Stimulated activated CD8-positive, alpha-beta memory T cell treated with anti-CD3 and anti-CD28 coated beads, Interleukin-4, amount 100 ng/mL, for 48 hours (primary cell): ENCODE measurements at places on chromosomes 7 and 10.
A peak's percentile ranks its signal among the peaks of the same experiment; 100 is the strongest.

- DNase-seq = no peak
Observed at GRCh38 chr10:49552277-49552676, 13.4 kb upstream of the ERCC6 start.

DNA sequence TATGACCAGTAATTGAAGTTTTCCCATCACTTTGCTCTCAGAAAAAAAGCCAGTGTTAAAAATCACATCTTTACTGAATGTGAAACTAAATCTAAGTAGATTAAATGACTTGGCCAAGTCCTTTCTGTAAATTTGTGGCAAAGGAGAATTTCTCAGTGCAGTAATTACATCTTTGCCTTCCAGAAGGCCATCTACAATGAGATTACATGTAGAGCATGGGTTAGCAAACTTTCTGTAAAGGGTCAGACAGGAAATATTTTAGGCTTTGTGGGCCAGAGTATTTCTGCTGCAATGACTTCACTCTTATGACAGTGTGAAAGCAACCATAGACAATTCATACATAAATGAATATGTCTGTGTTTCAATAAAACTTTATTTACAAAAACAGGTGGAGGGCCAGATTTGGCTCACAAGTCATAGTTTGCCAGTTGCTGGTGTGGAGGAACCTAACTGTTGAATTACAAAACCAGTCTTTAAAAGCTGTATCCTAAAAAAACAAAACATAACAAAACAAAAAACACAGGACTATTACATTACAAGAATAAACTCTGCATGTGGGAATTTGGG lies 191.0 kb downstream of the TAX1BP1 start:
- no peak for DNase-seq

GRCh38 chr7:38147005-38147404 lies 31.0 kb upstream of the STARD3NL start:
- no peak for DNase-seq

GRCh38 chr7:102875700-102876295 lies 37.0 kb upstream of the LRRC17 start:
- DNase-seq = peak; percentile 38

DNA sequence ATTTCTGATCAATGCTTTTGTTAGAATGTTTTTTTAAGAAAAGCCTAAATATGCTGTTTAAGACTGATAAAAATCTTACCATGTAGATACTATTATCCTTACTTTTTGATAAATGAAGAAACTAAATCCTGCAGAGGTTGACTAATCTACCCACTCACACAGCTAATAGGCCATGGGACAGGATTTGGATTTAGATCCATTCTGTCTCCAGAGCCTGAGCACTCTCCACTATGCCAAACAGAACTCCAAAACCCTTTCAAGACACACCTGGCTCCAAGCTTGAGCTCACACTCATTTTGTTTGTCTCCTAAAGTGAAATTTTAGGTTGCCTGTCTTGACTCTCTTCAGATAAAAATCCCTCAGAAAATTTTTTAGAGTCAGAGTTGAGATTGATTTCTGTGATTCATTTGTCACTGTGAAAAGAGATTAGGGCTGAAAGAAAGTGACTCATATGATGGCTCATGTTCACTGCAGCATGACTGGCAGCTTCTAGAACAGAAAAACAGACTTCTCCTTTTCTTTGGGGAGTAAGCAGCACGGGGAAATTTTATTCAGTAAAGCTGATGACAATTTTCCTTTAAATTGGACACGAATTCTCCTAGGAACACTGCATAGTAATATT lies 132.3 kb upstream of the POT1 start:
- DNase-seq = no peak

GRCh38 chr7:12211711-12212485 lies 804 bp downstream of the TMEM106B start:
- DNase-seq = no peak

DNA sequence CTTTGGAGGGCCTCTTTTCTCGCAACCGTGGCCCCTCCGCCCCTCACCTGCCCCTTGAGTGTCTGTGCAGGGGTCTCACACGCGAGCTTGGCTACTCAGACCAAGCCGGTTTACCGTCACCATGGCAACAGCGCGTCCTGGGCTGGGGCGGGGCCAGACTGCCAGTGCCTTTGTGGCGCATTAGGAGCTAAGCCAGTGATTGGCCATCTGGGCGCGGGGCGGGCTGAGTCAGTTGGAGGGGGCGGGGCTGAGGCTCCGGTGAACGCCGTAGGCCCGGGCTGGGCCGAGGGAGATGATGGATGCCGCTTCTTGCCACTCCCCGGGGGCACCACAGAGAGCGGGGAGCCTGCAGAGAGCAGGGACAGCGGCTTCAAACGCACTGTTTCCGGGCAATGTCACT lies 48.7 kb upstream of the FXYD4 start:
- peak; percentile 92 for DNase-seq

GRCh38 chr7:2698581-2699288 lies 10.7 kb downstream of the AMZ1 start:
- DNase-seq = peak; percentile 74

DNA sequence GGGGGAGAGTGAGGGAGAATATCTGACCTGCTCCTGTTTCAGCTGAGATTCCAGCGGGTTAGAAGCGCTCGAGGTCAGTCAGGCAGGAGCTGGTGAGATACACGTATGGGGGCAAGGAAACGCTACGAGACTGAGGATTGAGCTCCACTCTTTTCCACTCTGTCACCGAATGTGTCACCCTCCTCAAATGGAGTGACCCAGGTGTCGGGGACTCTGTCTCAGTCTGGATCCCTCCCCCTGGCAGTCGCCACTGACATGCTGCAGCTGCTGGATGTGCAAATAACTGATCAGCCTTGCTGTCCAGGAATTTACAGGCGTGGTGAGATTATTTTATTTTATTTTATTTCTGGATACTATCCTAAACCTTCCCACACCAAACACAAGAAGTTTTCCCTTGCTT lies 100.9 kb upstream of the DPP6 start:
- DNase-seq = no peak

DNA sequence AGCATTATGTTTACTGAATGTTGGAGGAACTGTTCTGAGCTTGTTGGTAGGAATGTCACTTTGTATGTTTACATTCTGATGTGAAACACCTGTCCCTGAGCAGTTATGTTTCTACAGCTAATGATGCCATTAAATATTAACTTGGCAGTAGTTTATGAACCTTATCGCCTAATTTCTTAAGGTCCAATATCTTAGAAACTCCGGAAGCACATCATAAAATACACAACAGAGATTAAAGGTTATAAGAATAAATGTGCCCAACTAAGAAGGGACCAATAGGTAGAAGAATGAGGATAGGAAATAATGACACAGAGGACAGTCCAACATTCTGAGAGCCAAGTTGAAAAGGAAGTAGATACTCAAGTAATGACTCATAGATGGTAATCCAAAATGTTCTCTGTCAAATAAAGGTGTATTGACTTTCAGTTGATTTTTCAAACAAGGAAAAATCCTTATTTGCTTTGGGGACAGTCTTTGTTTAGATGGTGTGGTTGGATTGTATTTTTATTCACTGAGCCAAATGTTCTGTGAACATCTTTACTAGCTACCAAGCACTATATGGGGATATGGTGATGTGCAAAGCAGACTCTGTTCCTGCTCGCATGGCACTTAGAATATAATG lies 31.9 kb downstream of the LCOR start:
- DNase-seq = no peak

DNA sequence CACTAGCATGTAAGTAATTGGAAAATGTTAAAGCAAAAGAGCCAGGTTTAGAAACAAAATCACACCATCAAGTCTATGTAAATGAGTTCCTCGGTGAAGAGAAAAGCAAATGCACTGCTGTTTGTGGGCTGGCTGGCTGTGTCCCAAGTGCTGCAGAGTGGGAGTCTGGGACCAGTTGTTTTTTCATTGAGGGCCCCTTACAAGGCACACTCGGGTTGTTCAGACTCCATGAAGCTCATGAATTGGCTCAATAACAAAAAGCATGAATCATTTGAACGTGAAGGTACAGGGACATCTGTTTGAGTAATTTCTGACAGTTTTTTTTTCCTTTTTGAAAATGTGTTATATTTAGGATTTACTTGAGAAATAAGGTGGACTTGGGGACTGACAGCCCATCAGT lies 28.0 kb downstream of the GRK5 start:
- DNase-seq = no peak

DNA sequence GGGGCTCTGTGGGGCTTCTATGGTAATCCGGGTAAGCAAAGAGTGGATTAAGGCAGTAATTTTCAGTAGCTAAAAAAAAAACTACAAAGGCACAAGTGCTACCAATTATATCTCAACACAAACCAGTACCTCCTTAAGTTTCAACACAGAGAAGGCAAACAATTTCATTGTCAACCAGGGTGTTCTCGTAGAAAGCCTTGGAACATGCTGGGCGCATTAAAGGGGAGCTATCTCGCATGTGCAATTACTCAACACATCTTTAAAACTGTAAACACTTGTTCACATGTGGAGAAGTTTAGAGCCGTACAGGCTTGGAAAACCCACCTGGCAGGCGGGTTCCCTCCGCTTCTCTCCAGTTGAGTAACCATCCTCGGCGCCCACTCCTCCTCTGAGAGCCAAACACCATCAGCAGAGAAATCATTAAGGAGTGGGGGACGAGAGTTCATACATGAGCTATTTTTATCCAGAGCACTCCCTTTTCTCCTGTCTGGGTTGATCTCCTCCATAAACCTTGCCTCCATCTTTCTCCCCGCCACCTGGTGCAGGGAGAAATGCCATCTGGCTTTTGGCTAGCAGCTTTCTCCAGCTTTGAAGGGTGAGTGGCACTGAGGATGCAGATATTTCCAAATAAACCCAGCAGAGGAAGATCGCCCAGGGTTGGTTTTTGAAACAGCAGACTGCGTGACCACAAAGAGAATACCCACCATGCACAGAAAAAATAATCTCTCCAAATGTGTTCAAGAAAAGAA lies 287.1 kb downstream of the WDR11 start:
- no peak for DNase-seq

GRCh38 chr7:7673240-7673550 lies 32.6 kb downstream of the UMAD1 start:
- no peak for DNase-seq

GRCh38 chr7:20287317-20287716 lies 43.4 kb upstream of the ITGB8 start:
- no peak for DNase-seq

DNA sequence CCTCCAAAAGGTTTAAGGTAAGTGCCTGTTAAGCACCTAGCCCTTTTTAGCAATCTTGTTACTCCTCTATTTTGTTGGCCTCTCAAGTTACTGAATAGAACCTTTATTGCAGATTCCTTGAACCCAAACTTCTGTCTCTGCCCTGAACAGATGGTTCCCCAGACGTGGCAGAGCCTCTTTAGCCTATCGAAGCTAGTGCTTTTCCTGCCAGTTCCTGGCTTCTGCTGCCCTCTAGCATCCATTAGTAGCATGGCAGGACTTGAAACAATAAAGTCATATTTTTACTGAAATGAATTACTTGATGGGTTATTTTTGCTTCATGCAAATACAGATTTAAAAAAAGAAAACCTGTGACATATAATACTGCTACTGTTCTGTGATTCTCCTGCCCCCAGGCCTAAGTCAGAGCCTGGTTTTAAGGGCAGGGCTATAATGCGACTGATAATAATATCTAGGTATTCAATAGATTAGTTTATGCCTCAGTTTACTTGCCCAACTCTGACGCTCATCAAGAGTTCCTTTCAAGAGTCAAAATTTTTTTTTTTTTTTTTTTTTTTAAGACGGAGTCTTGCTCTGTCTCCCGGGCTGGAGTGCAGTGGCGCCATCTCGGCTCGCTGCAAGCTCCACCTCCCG lies 84.3 kb upstream of the PHF14 start:
- peak; percentile 47 for DNase-seq

DNA sequence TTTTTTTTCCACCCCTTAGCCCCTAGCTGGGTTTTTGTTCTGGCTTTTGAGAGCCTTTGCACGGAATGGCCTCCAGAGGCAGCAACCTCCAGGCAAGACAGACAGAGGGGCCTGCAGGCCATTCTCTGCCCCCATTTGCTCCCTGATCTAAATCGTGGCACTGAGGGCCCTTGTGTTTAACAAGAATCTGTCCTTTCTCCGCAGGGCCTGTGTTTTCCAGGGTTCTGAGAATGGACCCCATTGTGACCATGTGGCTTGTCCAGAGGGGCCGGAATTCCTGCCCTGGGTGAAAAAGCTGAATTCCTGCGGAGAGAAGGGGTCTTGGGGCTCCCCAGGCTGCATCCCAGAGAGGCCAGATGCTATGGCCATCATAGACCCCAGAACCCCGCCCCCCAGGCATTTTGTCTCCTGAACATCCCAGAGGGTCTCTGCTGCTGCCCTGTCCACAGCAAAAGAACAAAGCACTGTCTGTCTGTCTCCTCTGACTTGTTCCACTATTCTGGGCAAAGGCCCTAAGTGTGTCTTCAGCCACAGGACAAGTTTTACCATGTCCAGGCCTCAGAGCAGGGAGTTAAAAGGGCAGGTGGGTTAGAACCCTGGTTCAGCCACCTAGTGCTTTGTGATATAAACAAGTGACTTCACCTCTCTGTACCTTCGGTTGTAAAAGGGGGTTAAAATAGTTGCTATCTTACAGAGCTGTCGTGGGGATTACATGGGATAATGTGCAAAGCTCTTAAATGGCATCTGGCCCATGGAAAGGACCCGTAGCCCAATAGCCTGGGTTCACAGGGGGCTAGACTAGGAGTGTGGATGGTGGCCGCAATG lies 155.6 kb downstream of the SH3PXD2A start:
- DNase-seq = no peak

GRCh38 chr10:15879058-15879457 lies 18.8 kb upstream of the MINDY3 start:
- no peak for DNase-seq

GRCh38 chr10:78148961-78149612 lies 115.4 kb downstream of the RPS24 start:
- DNase-seq = no peak

GRCh38 chr7:44750424-44750823 lies 1.8 kb downstream of the ZMIZ2 start:
- DNase-seq = no peak

- DNase-seq = peak; percentile 28
Observed at GRCh38 chr10:35607475-35608327, 2.6 kb downstream of the GJD4 start.

- no peak for DNase-seq
Observed at GRCh38 chr10:46053534-46054434, 7.7 kb upstream of the MSMB start.

GRCh38 chr7:13770305-13770704 lies 219.2 kb downstream of the ETV1 start:
- DNase-seq = no peak

GRCh38 chr10:102596506-102596971 lies 47.7 kb upstream of the TRIM8 start:
- DNase-seq = peak; percentile 39

DNA sequence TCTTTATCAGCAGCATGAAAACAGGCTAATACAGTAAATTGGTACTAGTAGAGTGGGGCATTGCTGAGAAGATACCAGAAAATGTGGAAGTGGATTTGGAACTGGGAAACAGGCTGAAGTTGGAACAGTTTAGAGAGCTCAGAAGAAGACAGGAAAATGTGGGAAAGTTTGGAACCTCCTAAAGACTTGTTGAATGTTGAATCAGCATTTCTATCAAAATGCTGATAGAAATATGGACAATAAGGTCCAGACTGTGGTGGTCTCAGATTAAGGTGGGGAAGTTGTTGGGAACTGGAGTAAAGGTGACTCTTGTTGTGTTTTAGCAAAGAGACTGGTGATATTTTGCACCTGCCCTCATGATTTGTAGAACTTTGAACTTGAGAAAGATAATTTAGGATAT lies 231.2 kb upstream of the KCND2 start:
- no peak for DNase-seq

GRCh38 chr7:102841290-102841689 lies 71.5 kb upstream of the LRRC17 start:
- no peak for DNase-seq
